A549 (cell line): ENCODE measurements at places on chromosomes 2 and 18. TPM values are rescaled to one million over a fixed set of nuclear protein-coding genes. Genes with fewer than 3 reads are reported as not detected.

- no peak for DNase-seq
Measured at GRCh38 chr18:51643483-51643882, 446.0 kb upstream of the MEX3C start.

- no peak for DNase-seq
Measured at GRCh38 chr18:75097491-75098225, 111.3 kb downstream of the PTGR3 start.

Gene B3GNT7
- polyA plus RNA-seq = 0.71 to 1.3 TPM (median 0.96 TPM) in 3 replicates

Gene ABCG5
- not detected in 3 replicates for polyA plus RNA-seq

DNA sequence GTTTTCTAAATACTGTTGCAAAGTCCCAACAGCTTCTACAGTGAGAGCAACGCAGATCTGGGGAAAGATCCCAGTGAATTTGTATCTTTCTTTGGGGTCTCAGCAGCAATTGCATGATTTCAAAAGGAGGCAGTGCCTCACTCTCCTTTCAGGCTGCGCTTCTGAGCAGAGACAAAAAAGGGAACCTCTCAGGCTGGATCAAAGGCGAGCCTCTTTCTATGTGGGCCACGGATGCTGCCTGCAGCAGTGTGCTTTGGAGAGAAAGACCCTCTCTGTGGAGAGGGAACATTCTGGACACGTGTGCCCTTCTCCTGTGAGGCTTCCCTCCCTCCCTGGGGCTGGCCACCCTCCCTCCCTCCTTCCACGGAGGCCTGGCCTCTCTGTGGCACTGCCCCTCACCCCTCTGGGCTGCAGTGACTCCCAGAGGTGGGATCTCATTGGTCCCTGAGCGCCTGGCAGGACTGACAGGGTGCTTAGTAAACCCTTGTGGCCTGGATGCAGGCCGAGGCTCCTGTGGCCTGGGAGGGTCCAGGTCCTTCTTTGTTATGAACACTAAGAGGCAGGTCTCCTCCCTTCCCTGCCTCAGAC lies 21.6 kb upstream of the PDIA6 start:
- no peak for DNase-seq

- no peak for DNase-seq
Measured at GRCh38 chr18:58867281-58867961, 2.7 kb downstream of the ZNF532 start.

Gene FIGN
- 1.8 to 1.9 TPM (median 1.9 TPM) in 3 replicates for polyA plus RNA-seq

Gene AGXT
- not detected in 3 replicates for polyA plus RNA-seq

DNA sequence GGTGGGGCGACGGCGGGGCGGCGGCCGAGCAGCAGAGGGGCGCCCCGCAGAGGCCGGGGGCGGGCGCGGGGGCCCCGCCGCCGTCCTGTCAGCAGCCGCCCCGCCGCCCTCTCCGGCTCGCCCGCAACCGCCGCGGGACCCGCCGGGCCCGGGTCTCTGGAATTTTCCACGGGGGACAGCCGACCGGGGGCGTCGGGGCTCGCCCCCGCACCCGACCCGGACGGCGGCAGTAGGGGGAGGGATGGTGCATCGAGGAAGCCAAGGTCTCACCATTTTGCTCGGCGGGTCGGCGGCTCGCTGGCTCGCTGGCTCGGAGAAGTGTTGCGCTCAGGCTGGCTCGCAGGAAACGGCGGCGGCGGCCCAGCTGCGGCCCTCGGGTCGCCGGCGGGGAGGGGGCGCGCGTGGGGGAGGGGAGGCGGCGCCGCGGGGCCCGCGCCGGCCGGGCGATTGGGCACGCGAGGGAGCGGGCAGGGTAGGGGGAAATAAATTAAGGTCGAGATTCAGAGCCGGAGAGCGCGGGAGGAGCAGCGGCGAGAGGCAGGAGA lies 405 bp downstream of the PPP3R1 start:
- no peak for DNase-seq
